Kidney (tissue), 22 donors: ENCODE measurements at places on chromosomes 12 and 14. TPM values are rescaled to one million over a fixed set of nuclear protein-coding genes. Genes with fewer than 3 reads are reported as not detected.

Gene SDR9C7
- total RNA-seq = not detected

Gene ERBB3
- 58.1 TPM for total RNA-seq

DNA sequence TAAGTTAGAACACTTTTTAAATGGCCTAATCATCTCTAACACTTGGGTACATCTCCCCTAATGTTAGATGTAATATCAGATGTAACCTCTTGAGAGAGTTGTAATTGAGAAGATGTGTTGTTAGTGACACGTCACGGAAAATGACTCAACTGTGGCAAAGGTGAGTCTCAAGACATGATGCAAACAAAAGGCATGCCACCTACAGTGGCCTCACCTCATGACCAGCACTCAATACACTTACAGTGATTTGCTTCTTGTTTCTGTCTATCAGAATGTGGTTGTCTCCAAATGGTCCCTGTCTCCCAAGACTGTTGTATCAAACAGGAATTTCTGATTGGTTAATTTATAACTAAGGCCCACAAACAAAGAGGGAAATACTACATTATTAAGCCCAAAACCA lies 91.2 kb downstream of the SLC25A21 start:
- H3K27ac ChIP-seq = no peak overlapping the region
- no peaks in the 10 kb centered on the region for H3K27me3 ChIP-seq
- H3K36me3 ChIP-seq = no peaks in the 10 kb centered on the region
- H3K4me1 ChIP-seq = no peaks in the 10 kb centered on the region
- no peak for DNase-seq

GRCh38 chr12:54984658-54985376 lies at the start of gene TESPA1:
Gene TESPA1, minus strand, starts transcription at chr12:54984762. Its CDS starts 10,200 bp downstream, at chr12:54974562.
- no peaks in the 10 kb centered on the region for H3K36me3 ChIP-seq
- no peaks in the 10 kb centered on the region for H3K4me1 ChIP-seq
- DNase-seq = peak; percentile 83
- no peak within 1 kb of the TSS for H3K27ac ChIP-seq

- H3K4me3 ChIP-seq = no peak overlapping the region
- no peak for DNase-seq
- no peaks in the 10 kb centered on the region for H3K4me1 ChIP-seq
Measured at GRCh38 chr12:114963846-114964245, 279.9 kb upstream of the TBX3 start.

GRCh38 chr12:27498761-27499160 lies 25.2 kb upstream of the PPFIBP1 start:
- H3K27ac ChIP-seq = no peak overlapping the region
- H3K36me3 ChIP-seq = no peaks in the 10 kb centered on the region
- DNase-seq = no peak
- H3K4me1 ChIP-seq = no peaks in the 10 kb centered on the region
- no peak overlapping the region for H3K4me3 ChIP-seq
- H3K27me3 ChIP-seq = no peaks in the 10 kb centered on the region

- H3K4me1 ChIP-seq = no peaks in the 10 kb centered on the region
- no peak overlapping the region for H3K27ac ChIP-seq
- no peak overlapping the region for H3K4me3 ChIP-seq
Measured at GRCh38 chr12:6843118-6843902, 2.6 kb downstream of the GNB3 start.

DNA sequence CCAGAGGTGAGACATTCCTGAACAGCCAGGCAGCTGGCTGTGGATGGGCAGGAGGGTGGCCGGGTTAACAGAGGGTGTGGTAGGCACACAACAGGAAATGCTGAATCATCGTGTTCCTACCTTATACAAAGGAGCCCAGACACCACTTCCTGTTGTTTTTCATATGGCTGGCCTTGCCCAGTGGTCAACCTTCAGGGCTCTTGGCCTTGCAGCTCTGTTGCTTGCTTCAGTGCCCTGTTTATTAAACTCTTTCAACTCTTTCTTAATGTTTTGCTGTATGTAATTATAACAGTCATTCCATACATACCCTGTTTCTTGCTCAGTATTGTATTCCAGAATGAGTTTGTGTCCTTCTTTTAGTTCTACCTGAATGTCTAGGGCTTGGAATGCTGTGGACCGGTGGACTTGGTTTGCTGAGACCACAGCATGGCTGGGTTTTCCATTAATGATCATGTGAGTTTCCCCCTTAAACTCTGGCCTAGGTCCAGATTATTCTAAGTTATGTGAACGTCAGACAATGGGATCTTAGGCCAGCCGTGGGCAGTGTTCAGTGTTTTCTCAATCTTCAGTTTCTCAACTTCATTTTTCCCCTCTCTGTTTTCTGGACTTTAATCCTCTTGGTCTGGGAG lies 11.9 kb downstream of the CFAP54 start:
- H3K27me3 ChIP-seq = no peaks in the 10 kb centered on the region
- H3K27ac ChIP-seq = peak overlapping the region; percentile 64
- H3K4me3 ChIP-seq = no peak overlapping the region
- DNase-seq = no peak

DNA sequence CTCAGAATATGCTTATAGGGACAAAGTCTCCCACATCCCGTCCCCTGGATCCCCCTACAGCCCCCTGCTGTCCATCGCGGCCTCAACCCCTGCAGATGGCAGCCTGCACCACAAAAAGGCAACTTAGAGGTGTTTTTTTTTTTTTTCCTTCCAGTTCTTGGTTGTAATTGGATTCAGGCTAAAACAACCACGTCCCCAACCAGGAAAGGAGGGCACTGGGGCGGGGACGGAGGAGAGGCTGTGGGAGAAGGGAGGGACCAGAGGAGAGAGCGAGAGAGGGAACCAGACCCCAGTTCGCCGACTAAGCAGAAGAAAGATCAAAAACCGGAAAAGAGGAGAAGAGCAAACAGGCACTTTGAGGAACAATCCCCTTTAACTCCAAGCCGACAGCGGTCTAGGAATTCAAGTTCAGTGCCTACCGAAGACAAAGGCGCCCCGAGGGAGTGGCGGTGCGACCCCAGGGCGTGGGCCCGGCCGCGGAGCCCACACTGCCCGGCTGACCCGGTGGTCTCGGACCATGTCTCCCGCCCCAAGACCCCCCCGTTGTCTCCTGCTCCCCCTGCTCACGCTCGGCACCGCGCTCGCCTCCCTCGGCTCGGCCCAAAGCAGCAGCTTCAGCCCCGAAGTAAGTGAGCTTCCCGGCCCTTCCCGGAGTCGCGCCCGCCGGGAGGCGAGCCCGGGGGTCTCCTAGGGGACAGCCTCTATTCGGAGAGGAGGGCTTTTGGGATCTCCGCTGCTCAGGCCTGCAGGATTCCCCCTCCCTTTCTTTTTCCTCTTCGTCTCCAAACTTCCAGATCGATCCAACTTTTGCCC lies at the start of gene MMP14:
MMP14 (plus strand) TSS at position 285 of the 813 bp plus-strand sequence; CDS start at position 518, 233 bp downstream.
- peak; percentile 89 for DNase-seq
- no peaks in the 10 kb centered on the region for H3K27me3 ChIP-seq
- H3K4me3 ChIP-seq = peak within 1 kb of the TSS; percentile 88

DNA sequence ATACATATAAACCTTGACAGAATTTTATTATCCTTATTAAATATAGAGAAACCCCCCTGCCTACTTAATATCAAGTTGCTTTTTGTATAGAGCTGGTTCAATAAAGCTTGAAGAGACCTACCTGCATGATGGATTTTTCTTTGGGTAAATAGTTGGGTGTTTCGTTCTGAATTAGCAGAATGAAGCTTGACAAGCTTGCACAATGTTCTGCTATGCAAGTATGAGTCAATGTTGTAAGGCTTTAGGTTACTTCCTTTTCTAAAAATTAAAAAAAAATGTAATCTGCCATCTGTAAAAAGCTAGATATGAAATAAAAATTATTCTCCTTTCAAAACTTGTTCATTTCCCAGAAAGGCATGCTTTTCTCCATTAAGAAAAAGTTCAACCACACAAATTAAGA lies 1662.6 kb upstream of the SEL1L start:
- H3K27ac ChIP-seq = no peak overlapping the region
- no peaks in the 10 kb centered on the region for H3K27me3 ChIP-seq
- no peak overlapping the region for H3K4me3 ChIP-seq
- no peaks in the 10 kb centered on the region for H3K36me3 ChIP-seq

- H3K4me1 ChIP-seq = no peaks in the 10 kb centered on the region
- no peak for DNase-seq
- H3K27ac ChIP-seq = no peak overlapping the region
- H3K27me3 ChIP-seq = no peaks in the 10 kb centered on the region
- no peaks in the 10 kb centered on the region for H3K36me3 ChIP-seq
Measured at GRCh38 chr12:124185971-124186686, 108.8 kb upstream of the RFLNA start.

DNA sequence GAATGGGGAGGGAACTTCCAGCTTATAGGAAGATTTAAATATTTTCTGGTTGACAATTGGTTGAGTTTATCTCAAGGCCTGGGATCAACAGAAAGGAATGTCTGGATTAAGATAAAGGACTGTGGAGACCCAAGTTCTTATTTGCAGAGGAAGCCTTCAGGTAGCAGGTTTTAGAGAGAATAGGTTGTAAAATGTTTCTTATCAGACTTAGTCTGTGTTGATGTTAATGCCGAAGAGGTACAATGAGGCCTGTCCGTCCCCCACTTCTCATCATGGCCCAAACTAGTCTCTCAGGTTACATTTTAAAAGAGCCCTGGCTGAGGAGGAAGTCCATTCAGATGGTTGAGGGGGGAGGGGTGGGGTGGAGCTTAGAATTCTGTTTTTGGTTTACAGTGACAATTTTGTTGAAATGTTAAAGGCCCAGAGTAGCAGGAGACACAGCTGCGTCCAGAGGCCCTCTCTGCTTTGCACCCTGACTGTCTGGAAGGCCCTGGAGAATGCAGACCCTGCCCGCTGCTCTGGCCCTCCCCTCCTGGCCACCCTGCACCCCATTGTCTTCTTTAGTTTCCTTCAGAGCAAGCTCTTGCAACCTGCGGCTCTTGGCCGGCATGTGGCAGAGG lies 672.5 kb upstream of the TMEM132C start:
- no peaks in the 10 kb centered on the region for H3K4me1 ChIP-seq
- H3K27me3 ChIP-seq = no peaks in the 10 kb centered on the region
- H3K36me3 ChIP-seq = no peaks in the 10 kb centered on the region
- peak; percentile 5 for DNase-seq
- H3K4me3 ChIP-seq = no peak overlapping the region
